Lung (tissue), 17 donors: ENCODE measurements at places on chromosomes 12 and 14.

DNA sequence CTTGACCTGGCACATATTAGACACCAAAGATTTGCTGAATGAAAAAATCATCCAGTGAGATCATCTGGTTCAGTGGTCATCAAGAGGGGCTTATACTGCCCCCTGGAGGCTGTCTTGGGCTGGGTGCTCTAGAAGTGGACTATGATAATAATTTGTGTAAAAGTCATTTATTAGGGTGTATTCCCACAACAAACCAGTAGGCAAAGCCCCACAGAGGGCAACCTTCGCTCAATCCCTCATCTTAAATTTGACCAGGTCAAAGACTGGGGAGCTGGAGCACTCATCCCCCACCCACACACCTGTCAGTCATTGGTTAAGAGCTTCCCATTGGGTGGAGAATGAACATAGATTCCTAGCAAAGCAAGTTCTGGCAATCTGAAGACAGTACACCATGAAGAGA, 20.0 kb upstream of the FICD start:
- no peaks in the 10 kb centered on the region for H3K36me3 ChIP-seq
- peaks cover 2% of the 10 kb centered on the region for H3K27me3 ChIP-seq
- H3K27ac ChIP-seq: no peak overlapping the region
- DNase-seq: peak; percentile 32
- no peak overlapping the region for H3K4me3 ChIP-seq
- H3K4me1 ChIP-seq: no peaks in the 10 kb centered on the region

GRCh38 chr12:20443792-20444191, 75.5 kb downstream of the PDE3A start:
- peaks cover 23% of the 10 kb centered on the region for H3K4me1 ChIP-seq
- DNase-seq: no peak
- H3K27ac ChIP-seq: peak overlapping the region; percentile 75

DNA sequence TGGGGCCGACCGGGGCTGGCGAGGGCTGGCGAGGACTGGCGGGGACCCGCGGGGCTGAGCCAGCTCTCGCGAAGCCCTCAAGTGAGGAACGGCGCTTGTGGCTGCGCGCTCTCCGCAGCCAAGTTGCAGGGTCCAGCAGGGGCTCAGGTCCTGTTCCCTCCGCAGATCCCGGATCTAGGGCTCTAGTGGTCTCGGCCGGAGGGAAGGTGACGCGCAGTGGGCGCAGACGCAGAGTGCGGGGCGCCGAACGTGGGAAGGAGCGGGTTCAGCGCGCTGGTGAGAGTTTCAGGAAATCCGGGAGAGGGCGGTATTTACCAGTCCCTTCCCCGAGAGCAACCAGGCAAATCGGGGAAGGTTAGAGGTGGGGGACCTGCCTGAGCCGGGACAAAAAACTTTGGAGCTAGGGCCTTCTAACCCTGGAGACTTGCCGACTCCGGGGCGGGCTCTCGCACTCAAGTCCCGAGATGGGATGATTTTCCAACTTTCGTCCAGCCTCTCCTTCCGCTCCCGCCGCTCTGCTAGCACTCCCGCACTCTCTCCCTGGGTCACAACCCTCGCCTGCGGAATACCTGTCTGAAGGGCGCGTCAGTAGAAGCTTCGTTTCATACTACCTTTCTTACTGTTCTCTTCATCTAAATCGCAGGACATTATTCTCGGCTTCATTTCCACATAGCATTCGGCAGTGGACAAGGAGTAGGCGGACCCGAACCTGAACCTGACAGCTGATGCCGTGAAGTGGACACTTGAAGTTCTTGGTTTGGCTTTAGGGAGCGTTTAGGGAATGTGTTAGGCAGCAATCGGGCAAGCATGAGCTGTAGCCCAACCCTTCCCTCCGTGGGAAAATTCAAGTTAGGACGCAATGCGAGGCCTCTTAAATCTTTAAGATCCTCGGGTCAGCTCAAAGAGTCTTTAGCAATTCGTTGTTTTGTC, 13.6 kb upstream of the PAX9 start:
- H3K4me1 ChIP-seq: peaks cover 15% of the 10 kb centered on the region
- no peaks in the 10 kb centered on the region for H3K36me3 ChIP-seq
- peak; percentile 57 for DNase-seq
- H3K27ac ChIP-seq: no peak overlapping the region

- H3K4me1 ChIP-seq: no peaks in the 10 kb centered on the region
- H3K4me3 ChIP-seq: no peak overlapping the region
- no peaks in the 10 kb centered on the region for H3K27me3 ChIP-seq
- no peak for DNase-seq
Measured at GRCh38 chr12:62860020-62860419, 74.9 kb downstream of the PPM1H start.

- no peak overlapping the region for H3K4me3 ChIP-seq
- no peaks in the 10 kb centered on the region for H3K36me3 ChIP-seq
- no peaks in the 10 kb centered on the region for H3K4me1 ChIP-seq
- no peak overlapping the region for H3K27ac ChIP-seq
- H3K27me3 ChIP-seq: no peaks in the 10 kb centered on the region
Measured at GRCh38 chr14:78509516-78509915, 339.3 kb downstream of the NRXN3 start.
